NAMALWA (cell line): ENCODE measurements at places on chromosomes 2 and 18.

GRCh38 chr2:43267381-43267780 lies 41.0 kb upstream of the ZFP36L2 start:
- no peak for DNase-seq

GRCh38 chr18:48195787-48196186 lies 213.4 kb downstream of the ZBTB7C start:
- no peak for DNase-seq

- DNase-seq: no peak
Measured at GRCh38 chr2:158557752-158558151, 101.0 kb downstream of the PKP4 start.

DNA sequence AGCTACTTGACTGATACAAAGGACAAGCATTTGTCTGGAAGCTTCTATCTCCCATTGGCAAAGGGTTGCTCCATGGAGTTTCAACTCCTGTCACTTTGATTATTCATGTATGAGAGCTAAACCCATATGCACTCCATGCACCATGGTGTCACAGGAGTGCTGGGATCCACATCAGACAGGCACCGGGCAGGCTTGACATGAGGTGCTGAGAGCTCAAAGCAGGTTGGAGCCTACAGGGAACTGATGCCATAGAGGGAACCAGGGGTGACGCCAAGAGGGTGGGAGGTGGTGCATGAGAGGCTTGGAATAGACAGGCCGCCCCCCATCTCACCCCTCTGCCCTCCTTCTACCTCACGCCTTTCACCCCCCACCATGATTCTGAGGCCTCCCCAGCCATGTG lies 199.8 kb upstream of the CCDC68 start:
- DNase-seq: no peak

- DNase-seq: no peak
Measured at GRCh38 chr18:63229971-63230370, 89.6 kb downstream of the BCL2 start.

GRCh38 chr18:35397976-35398375 lies 20.8 kb upstream of the ZNF396 start:
- DNase-seq: no peak

DNA sequence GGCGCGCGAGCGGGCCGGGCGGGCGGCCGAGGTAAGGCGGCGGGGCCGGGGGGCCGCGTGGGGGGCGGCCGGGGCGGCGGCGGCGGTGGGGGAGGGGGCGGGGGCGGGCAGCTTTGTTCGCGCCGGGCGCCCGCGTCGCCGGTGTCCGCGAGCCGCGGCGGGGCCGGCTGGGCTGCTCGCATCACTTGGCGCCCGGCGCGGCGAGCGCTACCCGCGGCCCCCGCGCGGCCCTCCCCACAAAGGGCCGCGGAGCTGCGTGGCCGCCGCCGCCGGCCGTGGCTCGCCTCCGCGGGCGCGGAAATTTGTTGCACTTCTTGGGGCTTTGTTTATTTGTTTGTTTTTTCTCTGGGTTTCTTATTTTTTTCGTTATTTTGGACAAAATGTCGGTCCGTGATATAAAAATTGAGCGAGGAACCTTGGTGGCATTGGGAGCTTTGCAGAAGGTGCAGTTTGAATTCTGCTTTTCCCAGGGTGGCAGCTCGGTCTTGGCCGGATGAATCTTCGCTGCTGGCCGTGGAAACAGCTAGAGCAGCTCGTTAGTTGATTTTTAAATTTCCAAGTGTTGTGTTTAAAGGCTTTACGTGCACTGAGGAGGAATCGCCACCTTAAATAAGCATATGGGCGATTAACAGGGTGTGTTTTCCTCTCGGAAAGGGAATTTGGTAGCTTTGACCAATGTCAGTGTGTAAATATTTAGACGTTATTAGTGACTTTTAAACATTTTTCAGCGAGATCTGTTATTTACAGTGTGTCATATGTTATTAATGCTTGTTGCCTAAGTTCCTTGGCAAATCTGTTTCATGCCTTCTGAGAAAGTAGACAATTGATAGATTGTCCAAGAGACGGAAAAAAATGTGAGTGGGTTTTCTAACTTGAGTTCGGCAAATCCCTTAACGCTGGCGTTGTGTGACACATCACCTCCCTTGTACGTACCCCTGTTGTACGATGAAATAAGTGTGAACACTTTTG lies 822 bp downstream of the UBE2E3 start:
- DNase-seq: peak; percentile 53

DNA sequence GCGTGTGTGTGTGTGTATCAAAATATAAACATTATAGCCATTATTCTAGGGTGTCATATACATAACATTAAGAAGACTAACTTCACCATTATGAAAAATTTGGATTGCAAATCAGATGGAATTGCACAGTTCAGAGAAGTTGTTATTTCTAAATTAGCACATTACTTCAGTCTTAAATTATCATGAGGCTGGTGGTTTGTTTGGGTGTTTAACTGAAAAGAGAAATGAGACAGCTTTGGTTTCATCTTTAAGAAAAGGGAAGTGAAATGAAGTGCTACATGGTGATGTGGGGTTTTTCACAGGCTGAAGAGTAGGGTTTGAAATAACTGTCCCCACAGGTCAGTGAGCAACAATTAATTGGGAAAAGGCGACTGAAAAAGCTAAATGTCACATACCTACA lies 161.2 kb upstream of the XIRP2 start:
- peak; percentile 2 for DNase-seq

DNA sequence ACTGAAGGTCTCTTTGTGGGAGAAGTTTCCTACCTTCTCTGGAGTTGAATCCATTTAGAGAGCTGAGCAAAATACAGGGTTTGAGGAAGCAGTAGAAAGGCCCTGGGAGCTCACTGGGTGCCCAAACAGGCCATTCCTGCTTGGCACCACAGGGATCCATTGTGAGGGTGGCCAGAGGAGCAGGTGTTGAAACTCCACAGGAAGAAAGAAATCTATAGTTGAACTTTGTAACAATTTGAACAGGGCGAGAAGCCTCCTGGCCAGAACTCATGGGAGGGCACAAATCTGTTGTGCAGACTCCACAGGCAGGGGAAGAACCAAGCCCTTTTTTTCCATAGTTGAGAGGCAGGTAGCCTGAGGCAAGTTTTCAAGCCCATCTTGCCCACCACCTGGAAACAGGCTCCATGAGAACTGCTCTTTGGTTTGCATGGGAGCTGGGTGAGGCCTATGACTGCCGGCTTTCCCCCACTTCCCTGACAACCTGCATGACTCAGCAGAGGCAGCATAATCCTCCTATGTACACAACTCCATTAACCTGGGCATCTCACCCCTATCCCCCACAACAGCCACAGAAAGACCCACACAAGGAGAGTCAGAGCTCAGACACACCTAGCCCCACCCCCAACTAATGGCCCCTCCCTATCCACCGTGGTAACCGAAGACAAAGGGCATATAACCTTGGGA lies 1053.0 kb downstream of the TSN start:
- no peak for DNase-seq

- DNase-seq: no peak
Measured at GRCh38 chr2:54207666-54208195, 48.3 kb downstream of the TSPYL6 start.

GRCh38 chr2:231058761-231059550 lies 2.3 kb downstream of the PSMD1 start:
- DNase-seq: no peak

DNA sequence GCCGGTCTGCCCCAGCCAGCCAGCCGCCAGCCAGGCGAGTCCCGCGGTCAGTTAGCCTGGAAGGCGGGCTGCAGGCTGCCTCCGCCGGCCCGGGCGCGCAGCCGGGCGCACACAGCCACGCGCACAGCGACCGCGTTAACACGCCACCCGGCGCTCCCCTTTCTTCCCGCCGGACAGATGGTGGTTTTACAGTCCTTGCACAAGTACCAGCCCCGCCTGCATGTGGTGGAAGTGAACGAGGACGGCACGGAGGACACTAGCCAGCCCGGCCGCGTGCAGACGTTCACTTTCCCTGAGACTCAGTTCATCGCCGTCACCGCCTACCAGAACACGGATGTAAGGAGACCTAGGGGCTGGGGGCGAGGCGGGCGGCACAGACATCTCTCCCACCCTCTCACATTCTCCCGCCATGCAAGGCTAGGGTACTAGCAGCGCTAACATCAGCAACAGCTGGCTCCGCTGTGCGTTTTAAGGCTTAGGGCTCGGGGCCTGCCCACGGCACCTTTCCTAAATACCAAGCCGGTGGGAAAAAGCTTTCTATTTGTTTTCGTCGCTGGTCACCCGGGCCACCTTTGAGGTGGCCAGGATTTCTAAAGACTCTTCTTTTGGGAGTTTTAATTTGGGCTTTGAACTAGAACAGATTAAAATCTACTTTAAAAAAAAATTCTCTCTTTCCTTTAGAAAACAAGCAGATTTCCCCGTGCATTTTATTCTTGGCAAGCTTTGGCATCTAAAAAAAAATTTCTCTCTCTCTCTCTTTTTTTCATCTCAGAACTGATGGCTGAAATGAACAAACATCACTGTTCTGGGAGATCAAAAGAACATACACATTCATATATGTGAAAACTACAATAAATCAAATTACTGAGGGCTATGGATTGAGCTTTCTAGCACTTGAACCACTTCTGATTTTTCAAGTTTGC lies 2.9 kb downstream of the TBR1 start:
- no peak for DNase-seq

- no peak for DNase-seq
Measured at GRCh38 chr18:8301427-8302172, 307.6 kb upstream of the RAB12 start.

- DNase-seq: no peak
Measured at GRCh38 chr2:214674278-214674677, 135.2 kb downstream of the BARD1 start.

- DNase-seq: no peak
Measured at GRCh38 chr18:79829136-79829854, 31.6 kb downstream of the KCNG2 start.

DNA sequence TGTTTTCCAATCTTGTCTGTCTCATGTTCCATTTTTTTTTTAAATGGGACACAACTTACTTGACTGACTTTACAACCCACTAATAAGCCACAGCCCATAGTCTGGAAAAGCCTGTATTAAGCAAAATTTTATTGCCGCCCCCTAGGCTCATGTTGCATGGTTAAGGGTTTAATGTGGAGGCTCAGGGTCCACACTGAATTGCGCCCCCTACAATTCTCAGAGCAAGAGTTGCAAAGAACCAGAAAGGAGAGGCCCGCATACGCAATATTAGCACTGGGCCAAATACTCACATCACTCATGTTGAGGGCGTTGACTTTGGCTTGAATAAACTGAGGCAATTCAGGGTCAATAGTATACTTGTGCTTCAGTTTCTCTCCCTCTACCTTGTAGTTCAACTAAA lies 65.5 kb downstream of the NEB start:
- DNase-seq: peak; percentile 2

DNA sequence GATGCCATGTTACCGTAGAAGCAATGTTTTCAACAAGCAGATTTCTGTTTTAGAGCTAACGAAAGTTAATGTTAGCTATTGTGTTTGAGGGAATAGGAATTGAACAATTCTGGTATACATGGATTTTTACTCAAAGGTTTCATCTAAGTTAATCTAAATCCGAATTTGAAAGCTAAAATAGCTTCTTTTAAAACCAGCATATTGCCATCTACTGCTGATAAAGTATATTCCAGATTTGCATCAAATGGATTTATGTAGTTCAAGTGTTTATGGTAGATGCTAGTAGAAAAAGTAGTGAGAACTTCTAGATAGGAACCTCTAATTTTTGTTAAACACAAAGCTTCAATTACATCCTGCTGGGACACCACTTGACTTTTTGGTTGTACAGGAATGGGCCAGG lies 1569.5 kb upstream of the NXPH2 start:
- DNase-seq: peak; percentile 3

- DNase-seq: no peak
Measured at GRCh38 chr18:51543658-51544155, 346.2 kb upstream of the MEX3C start.

DNA sequence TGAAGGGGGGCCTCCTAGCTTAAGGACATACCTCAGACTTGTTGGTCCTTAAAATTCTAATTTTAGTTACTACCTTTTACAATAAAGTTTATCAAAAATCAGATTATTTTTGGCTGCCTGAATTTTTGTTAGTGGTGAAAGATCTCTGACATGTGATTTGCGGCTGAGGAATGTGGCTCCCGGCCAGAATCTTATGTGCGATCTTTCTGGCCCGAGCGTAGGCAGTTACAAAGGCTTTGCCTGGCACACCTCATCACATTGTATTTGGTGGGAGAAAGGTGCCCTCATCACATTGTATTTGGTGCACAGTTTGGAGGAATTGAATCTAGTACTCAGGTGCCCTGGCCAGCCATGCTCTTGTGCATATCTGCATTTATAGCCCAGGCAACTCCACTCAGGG lies 289.1 kb downstream of the GULP1 start:
- no peak for DNase-seq

GRCh38 chr2:85920810-85921545 lies 32.2 kb upstream of the ST3GAL5 start:
- DNase-seq: no peak

DNA sequence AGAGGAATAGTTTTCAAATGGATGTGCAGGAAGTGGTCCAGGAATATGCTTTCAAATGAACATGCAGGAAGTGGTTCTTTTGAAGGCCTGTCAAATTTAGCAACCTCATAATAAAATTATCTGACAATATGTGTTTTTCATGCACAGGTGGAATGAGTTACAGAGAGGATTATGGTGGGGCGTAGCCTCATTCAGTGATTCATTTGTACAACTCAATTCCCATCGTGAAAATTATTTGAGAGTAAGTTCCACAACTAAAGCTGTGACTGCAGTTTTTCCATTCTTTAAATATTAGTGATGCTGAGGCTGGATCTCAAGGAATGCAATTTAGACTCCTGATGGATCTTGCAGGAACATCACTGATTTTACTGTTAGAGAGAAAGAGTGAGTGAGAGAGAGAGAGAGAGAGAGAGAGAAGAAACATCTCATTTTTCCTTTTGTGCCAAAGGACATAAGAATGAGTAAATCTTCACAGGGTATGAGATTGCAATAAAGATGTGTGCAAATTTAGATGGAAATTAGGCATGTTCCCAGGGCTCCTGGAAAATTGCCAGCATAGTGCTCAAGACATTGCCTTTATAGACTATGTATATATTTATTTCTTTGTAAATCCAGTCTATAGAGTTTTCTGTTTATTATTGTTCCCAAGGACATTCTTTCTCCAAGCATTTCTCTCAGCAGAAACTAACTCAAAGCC lies 394.9 kb upstream of the ZEB2 start:
- no peak for DNase-seq

DNA sequence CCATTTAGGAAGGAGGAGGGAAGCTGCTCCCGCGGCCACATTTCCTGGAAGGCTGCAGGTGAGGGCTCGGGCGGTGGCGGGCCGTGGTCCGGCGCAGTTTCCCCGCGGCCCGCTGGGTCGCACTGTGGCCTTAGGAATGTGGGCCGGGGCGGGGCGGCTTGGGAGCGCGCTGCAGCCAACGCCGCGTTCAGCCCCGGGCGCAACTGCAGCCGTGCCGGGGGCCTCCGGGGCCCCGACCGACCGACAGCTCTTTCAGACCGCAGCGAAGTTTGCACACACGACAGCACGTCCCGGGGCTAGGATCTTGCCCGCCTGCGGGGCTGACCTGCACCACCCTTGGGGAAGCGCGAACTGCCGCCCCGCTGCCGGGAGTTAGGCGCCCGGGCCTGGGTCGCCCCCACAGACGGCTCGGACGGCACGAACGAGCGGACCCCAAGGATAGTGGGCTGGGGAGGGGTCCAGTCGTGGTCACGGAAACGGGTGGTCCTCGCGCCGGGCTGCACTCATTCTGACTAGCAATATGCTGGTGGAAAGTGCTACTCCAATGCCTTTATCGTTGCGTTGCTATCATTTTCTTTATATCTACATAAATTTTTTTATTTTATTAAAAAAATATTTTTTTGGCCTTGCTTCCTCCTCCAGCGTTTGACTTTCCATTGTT lies 69.9 kb upstream of the DLX2 start:
- DNase-seq: peak; percentile 8
